ENCODE measurements at places on chromosomes 1 and 21.

DNA sequence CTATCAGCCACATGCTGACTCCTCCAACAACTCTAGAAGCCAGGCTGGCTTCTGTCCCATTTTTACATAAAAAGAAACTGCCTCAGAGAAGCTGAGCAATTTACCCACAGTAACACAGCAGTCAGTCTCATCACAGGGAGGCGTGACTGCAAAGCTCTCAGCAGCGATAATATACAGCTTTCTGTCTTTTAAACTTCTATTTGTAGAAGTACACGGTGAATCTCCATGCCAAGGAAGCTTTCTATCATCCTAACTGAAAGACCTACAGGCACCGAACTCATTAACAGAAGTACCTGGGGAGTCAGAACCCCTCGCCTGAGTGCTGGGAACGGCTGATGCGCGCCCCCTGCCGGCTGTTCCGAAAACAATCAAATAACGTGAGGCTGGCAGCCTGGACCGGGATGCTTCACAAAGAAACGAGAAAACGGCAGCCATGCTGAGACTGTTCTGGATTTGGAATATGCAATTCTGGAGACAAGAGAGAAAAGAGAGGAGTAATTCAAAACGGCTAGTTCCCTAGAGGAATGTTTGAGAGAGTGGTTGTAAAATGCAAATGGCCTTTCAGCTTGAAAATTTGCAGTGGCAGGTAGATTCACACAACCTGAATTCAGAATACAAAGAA lies 43.5 kb upstream of the RAB4A start:
- peak; percentile 80 for DNase-seq

DNA sequence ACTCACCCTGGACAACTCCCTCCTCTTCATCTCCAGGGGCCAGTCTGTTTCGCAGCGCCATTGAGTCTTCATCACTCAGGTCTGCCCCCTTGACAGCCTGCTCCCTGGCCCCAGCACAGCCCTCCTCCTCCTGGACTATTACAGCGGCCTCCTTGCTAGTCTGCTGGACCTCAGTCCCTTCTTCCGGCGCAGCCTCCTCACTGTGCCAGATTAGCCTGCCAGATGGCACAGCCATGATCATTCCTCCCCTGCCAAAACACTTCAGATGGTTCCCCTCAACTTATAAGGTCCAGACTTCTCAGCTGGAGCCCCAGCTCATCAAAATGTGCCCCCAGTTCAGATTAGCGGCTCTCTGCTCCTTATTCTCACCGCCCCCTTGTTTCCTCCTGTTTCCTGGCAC lies 7.0 kb upstream of the CELSR2 start:
- DNase-seq, result no peak

- no peak for DNase-seq
Measured at GRCh38 chr1:205091043-205091740, 6.9 kb upstream of the TMEM81 start.

GRCh38 chr1:39269791-39270342 lies 65.4 kb downstream of the MACF1 start:
- DNase-seq, result no peak

- peak; percentile 27 for DNase-seq
Measured at GRCh38 chr1:118151312-118151937, 33.6 kb downstream of the SPAG17 start.

- DNase-seq, result no peak
Measured at GRCh38 chr1:117630423-117630998, 24.7 kb downstream of the TENT5C start.

DNA sequence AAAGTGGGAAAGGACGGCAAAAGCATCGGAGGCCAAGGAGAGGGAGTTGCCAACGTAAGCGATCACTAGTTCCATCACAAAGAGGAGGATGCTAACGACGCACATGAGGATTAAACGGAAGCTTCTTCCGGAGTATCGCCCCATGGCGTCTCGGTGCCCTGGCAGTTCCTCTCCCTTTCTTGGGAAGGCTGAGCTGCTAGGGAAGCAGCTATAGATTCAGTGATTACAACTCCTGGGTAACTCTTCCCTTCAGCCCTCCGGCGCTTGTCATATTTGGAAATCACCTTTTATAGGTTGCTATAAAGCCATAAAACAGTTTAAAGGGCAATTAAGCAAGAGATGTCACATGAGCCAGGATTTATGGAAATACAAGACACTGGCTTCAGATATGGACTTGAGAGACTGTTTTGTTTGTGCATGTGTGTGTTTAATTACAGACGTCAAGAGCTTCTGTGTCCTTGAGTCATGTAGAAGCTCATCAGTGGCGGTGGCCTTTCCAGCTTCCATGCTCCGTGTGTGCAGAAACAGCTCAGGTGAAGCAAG lies 30.6 kb upstream of the SLC30A10 start:
- no peak for DNase-seq

DNA sequence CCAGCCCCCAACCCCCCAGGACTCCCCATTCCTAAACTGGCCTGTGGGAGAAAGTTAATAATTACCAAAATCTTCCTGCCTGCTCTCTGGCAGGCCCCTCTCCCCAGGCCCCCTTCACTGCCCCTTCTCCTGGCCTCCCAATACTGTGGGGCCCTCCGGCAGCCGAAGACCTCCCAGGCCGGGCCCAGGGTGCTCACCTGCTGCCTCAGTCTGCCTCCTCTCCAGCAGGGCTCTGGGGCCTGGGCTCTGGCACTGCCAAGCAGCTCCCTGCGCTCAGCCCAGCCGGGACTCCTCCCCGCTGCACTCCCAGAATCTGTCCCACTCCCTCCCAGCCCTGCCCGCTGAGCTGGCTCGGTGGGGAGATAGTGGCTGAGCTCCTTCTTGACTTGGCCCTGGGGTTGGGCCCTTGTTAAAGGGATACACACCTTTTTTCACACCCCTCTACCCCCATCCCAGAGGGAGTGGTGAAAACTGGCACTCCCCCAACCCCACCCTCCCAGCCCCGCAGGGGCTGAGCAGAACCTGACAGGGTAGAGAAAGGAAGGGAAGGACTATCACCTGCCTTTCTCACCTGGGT lies at the start of gene S100A16:
Gene S100A16 (minus strand): TSS at position 383 of the 577 bp plus-strand sequence. CDS start 4,986 bp downstream, outside the sequence.
- no peak for DNase-seq

GRCh38 chr1:236494586-236495466 lies 29.0 kb upstream of the LGALS8 start:
- DNase-seq, result no peak

DNA sequence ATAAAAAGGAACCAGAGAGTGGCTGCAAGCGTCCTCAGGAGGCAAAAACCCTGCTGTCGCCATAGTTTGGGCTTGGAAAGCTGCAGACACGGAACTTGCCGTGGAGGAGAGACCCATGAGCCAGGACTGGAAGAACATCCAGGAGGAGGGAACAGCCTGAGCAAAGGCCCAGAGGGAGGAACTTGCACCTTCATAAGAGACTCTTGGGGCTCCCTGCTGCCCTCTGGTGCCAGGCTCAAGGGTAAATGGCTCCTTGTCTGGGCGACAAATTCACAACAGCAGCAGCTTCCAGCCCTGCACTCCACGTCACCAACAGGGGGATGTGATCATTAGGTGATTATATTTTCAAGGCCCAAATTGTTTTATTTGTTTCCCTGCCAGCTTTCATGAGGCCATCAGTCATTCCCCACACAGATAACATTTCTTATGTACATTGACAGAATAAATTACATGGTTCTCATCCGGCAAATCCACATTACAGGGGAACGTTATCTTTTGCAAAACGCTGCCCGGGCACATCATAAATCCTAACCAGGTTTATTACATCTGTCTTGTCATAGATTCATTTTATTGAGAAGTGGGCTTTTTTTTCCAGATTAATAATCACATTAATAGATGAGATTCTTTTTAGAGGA lies 143.0 kb upstream of the GRIK3 start:
- peak; percentile 5 for DNase-seq

DNA sequence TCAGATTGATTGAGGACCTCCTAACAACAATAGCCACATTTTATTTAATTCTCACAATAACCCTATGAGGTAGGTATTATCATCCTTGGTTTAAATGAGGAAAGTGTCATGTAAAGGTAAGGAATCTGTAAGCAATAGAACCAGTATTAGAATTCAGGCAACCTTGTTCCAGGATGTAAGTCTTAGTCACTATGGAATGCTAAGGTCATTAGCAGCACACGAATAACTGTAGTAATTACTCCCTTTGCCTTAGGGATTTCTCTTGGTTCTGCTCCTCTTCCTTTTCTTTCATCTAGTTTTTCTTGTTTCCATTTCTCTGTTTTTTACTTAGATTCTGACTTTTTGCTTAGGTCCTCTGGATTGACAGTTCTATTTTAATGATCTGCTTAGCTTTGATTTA lies 23.1 kb upstream of the ATP6V1G3 start:
- DNase-seq, result no peak

GRCh38 chr1:51575406-51576084 lies 41.3 kb upstream of the OSBPL9 start:
- DNase-seq, result no peak

GRCh38 chr1:241323514-241324195 lies 33.4 kb downstream of the RGS7 start:
- peak; percentile 2 for DNase-seq

DNA sequence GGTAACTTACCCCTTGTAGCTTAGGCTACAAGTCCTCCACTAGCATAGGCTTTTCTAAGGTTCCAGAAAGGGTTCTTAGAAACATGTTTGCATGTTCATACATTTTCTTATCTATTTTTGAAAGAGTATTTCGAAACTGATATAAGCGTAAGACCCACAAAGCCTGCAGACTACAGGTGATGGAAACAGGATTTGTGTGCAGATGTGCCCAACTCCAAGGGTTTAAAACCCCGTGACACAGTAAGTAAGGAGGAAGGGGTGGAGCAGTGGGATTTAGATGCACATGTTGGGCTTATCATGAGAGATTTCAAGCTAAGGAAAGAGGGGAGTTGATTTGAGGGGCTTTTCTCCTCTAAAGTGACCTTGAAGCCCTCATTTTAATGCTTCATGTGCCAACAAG lies 164.7 kb downstream of the LTN1 start:
- no peak for DNase-seq

GRCh38 chr1:188228623-188229022 lies 1399.9 kb downstream of the PLA2G4A start:
- DNase-seq, result no peak

GRCh38 chr1:62998845-62999649 lies 215.1 kb downstream of the ATG4C start:
- no peak for DNase-seq

DNA sequence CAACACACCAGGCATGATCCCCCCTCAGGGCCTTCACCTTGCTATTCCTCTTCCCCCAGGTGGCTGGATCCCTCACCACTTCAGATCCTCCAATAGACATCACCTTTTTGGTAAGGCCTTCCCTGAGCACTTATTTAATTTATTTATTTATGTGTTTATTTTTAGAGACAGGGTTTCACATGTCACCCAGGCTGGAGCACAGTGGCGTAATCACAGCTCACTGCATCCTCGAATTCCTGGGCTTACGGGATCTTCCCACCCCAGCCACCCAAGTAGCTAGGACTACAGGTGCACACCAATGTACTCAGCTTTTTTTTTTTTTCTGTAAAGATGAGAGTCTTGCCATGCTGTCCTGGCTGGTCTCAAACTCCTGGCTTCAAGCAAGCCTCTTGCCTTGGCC lies 17.2 kb downstream of the KCNN3 start:
- no peak for DNase-seq

DNA sequence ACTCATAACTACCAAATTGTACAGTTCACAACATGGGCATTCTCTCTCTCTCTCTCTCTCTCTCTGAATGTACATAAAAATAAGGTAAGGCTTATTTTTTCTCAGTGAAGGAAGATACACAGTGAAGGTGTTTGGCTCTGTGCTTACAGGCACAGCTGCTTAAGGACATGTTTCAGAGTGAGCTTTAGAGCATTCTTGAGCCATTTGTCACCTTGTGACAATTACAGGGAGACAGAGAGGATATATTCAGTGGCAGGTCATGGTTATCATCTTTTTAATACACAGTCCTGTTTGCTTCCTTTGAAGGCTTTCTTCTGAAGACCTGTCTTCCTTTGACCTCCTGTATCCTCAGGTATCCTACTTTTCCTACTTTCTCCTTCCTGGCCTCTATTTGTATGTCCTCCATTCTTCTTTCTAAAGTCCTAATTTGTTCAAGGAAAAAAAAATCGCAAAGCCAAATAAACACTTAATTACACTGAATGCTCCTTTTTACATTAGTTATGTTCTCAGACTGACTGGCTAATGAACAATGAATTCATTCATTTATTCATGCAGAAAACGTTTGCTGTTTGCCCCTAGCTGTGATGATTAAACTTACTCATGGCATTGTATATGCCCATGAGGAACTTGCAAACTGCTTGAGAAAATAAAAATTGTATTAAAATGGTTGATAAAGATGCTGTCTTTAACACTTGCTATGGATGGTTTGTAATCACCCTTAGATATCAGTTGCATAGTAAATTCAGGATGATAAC lies 33.4 kb downstream of the HSD17B7 start:
- no peak for DNase-seq

- no peak for DNase-seq
Measured at GRCh38 chr1:232426801-232427200, 203.1 kb downstream of the SIPA1L2 start.

DNA sequence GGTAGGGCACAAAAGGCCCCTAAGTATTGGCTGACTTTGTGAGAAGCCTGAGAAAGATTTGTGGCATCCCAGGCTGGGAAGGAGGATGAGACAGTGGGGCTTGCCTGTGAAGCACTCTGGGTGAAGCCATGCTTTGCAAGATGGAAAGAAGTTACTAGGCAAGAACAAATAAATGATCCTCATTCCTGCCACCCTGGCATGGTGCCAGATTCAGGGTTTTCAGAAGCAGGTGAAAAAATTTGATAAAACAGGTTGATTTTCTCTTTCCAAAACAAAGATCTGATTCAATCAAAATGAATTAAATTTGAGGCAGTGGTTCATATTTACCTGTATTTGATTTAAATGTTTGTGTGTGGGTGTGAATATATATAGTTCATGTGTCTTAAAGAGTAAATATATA lies 386.9 kb upstream of the PROX1 start:
- no peak for DNase-seq

DNA sequence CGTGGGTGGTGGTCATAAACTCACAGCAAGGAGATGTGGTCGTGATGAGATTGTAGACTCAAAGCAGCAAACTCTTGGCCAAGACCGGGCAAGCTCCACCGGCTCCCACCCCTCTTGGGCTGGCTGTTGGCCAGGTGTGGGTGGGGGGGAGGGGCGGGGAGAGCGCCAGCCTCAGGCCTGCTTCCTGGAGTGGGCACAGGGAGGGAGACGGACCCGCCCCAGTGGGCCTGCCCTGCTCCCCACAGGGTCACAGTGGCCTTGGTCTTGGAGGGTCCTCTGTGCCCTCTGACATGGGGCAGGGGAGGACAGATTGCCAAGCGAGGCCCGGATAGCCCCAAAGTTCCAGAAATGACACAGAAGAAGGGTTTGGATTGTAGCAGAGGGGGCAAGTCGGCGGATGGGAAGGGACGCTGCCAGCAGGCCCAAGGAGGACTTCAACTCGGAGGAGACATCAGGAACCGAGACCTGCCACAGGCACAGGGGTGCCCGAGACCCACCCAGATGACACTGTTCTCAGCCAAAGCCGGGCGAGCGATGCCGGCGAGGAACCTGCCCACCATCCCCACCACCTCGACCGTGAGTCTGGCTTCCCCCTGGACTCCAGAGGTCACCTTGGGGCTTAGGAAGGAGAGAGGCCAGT lies 85.4 kb upstream of the ACTRT2 start:
- no peak for DNase-seq

- DNase-seq, result no peak
Measured at GRCh38 chr1:85629532-85629920, 49.0 kb downstream of the CCN1 start.
